ENCODE measurements at places on chromosomes 11 and 22.

GRCh38 chr11:115739878-115740277 lies 235.7 kb upstream of the CADM1 start:
- no peak for DNase-seq

- no peak for DNase-seq
Observed at GRCh38 chr11:57315491-57315890, 9.3 kb downstream of the TNKS1BP1 start.

DNA sequence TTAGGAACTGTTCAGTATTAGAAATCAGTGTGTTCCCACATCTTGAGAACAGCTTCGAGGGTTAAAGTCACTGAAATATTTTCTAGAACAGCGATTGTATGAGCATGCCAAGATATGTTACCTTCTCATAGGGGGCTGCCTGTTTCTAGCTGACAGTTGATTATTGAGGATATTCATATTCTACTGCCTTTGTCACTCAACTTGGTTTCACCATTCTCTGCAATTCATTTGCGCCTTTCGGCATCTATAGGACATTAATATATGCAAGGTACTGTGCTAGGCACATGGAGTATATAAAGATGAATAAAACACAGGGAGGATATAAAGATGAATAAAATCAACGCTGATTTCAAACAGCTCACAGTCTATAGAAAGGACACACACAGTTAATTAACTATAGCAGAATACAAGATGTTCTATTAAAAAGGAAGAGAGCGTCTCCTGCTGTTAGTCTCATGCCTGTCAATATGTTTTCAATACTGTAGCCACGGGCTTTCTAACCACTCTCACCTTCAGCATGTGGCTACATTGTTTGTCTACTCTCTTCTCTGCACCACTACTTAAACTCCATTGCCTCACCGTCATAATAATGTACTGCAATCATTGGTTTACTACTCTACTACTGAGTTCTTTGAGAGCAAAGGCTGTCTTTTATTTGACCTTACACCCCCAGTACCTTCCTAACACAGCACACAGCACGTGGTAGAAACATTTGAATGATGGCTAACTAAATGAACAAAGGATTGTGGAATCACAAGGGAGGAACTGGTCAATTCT lies 81.9 kb downstream of the RAB30 start:
- no peak for DNase-seq

DNA sequence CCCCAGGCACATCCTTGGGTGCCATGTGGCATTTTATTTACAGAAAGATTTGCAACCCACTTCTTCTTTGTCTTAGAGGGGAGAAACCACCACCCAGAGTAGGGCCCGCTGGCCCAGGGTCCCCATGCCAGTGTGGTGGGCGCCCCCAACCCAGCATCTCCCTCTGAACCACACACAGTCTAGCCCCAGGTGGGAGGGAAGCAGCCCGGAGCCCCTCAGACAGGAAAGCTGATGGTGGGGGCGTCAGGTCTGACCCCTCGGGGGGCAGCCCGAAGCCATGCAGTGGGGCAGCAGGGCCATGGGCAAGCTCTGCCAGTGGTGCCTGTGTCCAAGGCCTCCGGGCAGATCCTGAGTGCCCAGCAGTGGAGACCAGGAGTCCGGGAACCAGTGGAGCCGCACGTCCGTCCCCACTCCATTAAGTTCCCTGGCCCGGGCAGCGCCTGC lies 11.7 kb downstream of the TRPM5 start:
- DNase-seq, result no peak

DNA sequence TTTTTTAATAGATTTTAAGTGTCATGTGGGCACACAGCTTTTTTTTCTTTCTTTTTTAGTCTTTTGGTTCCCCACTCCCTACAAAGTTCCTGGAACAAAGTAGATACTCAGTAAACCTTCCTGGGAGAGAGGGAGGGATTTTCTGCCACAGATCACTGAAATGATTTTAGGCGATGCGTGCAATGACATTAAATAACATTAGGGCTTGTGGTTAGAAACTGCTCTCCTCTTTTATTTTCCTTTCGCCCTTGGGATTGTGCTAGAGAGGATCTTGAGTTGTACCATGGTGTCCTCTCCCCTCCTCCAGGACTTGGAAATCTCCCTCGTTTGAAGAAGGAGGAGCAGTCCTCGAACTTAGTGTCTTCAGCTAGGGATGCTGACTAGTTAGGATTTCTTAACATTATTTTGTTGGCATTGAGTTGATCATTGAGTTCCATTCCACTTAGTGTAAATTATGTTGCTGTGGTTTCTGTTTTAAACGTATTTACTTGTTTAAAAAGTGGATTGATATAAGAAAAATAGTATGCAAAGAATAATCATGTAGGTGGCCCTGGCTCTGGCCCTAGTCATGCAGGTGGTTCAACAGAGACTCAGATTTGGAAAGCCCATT lies 88.4 kb downstream of the TRAF6 start:
- DNase-seq, result no peak

- DNase-seq, result no peak
Observed at GRCh38 chr22:37790234-37790633, 17.5 kb upstream of the GCAT start.

- no peak for DNase-seq
Observed at GRCh38 chr11:103396237-103396636, 287.0 kb downstream of the DYNC2H1 start.

GRCh38 chr11:123590296-123590912 lies 64.0 kb downstream of the SCN3B start:
- no peak for DNase-seq

GRCh38 chr22:35842954-35843353 lies 125.3 kb downstream of the APOL5 start:
- no peak for DNase-seq

DNA sequence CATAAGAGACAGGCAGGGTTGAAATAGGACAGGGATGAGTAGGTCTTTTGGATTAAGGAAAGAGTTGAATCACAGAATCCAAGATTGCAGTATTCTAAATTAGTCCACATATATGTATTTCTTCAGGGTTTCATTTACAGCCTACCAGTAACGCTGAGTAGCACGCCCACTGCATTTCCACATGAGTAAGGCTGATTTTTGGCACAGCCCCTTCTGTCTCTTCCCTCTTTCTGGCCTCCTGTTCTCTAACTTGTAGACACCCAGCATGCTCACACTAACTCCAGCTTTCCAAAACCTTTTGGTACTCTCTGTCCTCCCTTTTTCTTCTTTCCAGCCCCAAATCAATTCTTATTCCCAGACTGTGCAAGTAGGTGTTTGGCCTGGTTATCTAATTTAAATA lies 3.7 kb upstream of the SIK2 start:
- DNase-seq, result no peak

GRCh38 chr11:69447786-69448185 lies 33.7 kb upstream of the LINC01488 start:
- no peak for DNase-seq

DNA sequence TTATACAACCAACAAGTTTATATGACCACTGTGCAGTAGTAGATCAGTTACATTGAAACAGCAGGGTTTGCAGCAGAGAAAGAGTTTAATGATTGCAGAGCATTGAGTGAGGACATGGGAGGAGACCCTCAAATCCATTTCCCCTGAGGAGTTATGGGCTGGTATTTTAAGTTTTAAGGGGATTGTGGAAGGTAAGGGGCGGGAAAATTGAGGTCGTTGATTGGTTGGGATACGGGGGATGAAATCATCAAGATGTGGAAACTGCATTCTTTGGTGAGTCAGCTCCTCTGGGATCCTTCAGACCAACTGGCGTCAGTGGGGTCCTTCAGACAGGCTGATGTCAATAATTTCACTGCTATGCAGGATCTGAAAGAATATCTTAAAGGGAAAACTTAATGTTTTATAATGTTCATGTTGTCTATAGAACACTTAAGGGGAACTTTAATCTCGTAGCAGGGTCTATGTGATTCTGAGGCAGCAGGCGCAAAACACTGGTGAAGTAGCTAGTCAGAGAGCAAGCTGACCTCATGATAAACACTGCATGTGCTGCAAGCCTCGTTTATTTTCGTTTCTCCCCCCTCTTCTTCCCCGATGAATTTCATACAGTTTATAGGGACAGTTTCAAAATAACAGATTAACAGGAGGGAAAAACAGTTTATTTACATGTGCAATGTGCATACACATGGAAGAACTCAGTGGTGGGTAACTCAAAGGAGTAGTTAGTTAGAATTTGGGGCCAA lies 17.4 kb upstream of the BACE1-AS start:
- no peak for DNase-seq

GRCh38 chr22:47296405-47297260 lies 534.2 kb downstream of the TBC1D22A start:
- no peak for DNase-seq

DNA sequence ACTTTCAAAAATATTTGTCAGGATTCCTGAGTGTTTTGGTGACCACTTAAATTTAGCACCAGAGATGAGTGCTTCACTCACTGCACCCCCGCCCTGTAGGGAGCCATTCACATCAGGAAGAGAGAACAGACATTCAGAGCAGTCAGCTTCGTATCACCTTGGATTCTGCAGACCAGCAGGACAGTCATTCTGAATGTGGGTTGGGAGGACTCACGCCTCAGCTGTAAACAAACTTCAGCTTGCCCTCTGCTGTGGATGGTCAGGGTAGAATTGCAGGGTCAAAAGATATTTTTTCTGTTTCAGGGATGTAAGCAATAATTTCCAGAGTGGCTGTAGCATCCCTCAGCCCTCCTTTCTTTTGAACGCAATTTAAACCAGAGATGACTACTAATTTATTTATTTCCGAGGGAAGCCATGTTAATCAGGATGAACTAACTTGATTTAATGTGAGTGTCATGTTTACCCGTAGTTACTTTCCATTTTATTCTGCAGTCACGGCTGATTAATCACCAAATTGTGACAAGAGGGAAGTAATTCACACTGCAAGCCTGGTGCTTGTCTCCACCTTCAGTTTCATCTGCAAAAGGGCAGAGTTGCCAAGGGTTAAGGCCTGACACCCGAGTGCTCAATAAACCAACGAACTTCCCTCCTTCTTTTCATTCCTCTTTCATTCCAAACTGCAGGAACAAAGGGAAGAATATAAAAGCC lies 174.2 kb upstream of the DDI1 start:
- DNase-seq, result no peak

GRCh38 chr22:47397673-47398072 lies 635.2 kb downstream of the TBC1D22A start:
- DNase-seq, result no peak

DNA sequence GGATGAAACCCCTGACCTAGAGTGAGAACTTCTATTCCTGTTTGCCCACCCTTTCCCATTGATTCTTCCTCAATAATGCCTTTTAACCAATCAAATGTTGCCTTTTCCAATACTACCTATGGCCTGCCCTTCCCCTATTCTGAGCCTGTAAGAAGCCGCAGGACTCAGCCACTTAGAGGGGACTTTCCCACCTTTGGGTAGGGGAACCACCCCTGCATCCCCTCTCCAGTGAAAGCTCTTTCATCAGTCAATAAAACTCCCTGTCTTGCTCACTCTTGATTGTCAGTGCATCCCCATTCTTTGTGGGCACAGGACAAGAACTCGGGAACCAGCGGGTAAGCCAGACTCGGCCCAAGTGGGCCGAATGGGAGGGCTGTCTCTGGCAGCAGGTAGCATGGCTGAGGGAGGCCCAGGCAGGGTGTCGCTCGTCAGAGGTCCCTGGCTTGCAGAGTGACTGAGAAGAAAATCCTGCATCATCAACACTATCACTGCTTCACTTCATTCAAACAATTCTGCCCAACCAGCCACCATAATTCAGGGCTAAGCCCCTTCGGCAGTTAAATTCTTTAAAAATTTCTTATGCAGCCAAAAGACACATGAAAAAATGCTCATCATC lies 30.4 kb downstream of the LDHAL6A start:
- DNase-seq, result no peak

DNA sequence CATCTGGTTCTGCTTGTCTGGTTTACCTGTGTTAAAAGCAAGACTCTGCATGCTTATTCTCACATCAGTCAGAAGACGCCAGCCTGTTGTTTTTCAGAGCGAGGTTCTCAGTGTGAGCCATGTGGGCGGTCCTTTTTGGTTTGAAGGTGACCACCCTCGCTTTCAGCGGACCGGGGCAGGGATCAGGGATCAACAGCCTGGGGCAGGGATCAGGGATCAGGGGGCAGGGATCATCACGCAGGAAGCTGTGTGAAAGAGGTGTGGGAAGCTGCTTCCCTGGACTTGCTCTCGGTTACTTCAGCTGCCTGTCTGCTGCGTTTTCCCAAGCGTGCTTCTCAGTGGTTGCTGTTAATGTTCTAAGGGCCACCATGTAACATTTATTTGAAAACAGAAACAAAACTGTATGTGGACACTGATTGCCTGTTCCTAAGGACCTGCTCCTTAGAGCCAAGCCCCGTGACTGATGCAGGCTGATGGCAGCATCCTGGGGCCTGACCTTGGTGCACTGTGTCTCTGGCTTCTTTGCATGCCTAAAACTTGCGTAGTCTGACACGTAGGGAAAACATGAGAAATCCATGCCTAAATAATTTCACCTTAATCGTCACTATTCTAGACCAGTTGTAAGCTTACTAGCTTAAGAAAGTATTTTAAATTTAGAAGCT lies 146.9 kb downstream of the ATXN10 start:
- DNase-seq, result no peak

- no peak for DNase-seq
Observed at GRCh38 chr22:39317775-39318506, 1.5 kb downstream of the RPL3 start.

DNA sequence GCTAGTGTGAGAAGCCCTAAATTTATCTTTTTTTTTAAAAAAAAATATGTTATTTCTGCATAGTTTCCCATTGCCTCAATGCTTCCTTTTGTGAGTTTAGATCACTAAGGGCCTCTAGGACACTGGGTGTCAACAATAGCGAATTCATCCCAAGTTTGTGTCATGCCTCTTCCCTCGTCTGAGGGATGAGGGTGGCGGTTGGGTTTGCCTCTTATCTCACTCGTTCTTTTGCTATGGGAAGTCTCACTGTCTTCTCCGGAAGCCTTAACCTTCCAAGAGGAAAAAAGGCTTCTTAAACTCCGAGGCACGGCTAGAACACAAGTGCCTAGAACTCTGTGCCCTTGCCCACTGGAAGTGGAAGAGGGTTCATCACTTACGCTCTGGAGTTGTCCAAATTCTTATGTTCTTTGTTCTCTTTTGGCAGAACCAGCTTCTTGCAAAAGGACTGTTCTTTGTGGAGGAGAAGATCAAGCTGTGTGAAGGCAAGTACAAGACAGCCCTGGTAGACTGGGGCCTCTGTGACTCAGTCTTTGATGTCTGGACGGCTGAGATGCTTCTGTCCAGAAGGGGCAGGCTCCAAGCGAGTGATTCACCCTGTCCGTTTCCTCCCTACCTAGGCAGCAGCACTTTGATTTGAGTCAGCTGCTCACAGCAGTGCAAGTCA lies 78.5 kb downstream of the TRAF6 start:
- DNase-seq, result no peak

- DNase-seq, result peak; percentile 78
Observed at GRCh38 chr11:133945087-133945974, 11.4 kb downstream of the IGSF9B start.

DNA sequence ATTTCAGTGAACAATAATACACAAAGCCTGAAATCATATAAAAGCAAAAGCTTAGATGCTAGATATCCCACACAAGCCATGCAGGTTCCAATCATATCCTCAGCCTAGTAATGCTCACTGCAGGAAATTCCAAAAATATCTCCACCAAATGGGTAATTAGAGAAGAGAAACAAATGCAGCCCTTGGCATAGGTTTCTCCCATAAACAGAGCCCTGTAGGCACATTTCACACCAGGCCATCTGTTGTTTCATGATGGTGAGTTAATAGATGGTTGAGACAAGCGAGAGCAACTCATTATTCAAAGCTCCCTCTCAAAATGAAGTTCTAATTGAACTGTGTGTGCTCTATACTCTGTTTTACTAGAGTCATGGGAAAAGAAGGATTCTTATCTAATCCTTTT lies 154.6 kb upstream of the TRPC6 start:
- DNase-seq, result no peak
